Tibial nerve (tissue), 4 donors: ENCODE measurements at places on chromosomes 5 and 9. TPM values are rescaled to one million over a fixed set of nuclear protein-coding genes. Genes with fewer than 3 reads are reported as not detected.

Gene ANKRD31
- 0.39 TPM for total RNA-seq

Gene PCDHB10
- total RNA-seq = 5.4 TPM

DNA sequence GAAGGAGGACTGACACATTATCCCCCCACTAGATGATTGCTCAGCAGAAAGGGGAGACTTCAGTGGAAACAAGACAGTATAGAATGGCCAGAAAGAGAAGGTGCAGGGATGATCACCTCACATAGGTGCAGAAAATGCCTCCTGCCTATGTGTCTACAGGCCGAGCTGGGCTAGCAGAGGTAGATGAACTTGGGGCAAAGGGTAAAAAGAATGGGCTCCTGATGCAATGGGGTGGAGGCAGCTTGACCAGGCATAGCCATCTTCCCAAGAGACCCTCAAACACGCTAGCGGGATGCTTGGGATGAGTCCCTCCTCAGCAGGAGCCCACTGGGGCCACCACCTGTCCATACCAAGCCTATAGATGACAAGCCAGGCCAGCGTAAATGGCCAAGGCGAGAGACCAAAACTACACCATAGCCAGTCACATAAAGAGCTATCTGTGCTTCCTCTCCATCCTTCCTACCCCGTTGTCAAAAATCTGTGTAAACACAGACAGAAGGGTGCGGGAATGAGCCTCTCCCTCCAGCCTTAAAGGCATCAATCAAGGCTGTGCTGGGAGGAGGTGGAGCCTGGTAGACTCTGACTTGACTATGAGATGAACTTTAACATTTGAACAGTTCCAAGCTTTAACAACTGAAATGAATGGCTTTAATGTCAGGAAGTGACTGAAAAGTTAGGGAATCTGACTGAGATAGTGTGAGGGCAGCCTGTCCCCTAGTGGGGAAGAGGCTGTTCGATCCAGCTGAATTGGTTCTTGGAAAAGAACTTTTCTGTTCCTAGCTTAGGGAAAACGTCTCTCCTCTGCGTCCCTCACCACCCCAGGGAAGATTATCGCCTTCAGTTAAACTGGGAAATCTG lies 10.4 kb downstream of the C9orf152 start:
- no peak overlapping the region for H3K4me3 ChIP-seq
- H3K36me3 ChIP-seq = no peaks in the 10 kb centered on the region
- H3K4me1 ChIP-seq = peaks cover 12% of the 10 kb centered on the region
- H3K27ac ChIP-seq = peak overlapping the region; percentile 75
- no peaks in the 10 kb centered on the region for H3K27me3 ChIP-seq

Gene STPG3
- total RNA-seq = not detected

Gene RNF208
- 1.1 TPM for total RNA-seq

GRCh38 chr9:126162611-126163381 lies 163.8 kb upstream of the MVB12B start:
- H3K27me3 ChIP-seq = no peaks in the 10 kb centered on the region
- H3K4me3 ChIP-seq = no peak overlapping the region
- no peaks in the 10 kb centered on the region for H3K4me1 ChIP-seq
- no peak overlapping the region for H3K27ac ChIP-seq
- H3K36me3 ChIP-seq = no peaks in the 10 kb centered on the region
- no peak for DNase-seq

Gene LHFPL2
- total RNA-seq = 48.9 TPM

- H3K27me3 ChIP-seq = no peaks in the 10 kb centered on the region
- no peak for DNase-seq
- H3K4me1 ChIP-seq = no peaks in the 10 kb centered on the region
- H3K36me3 ChIP-seq = no peaks in the 10 kb centered on the region
- no peak overlapping the region for H3K4me3 ChIP-seq
Measured at GRCh38 chr5:26942481-26942880, 95.9 kb downstream of the CDH9 start.

Gene NUTM2F
- not detected for total RNA-seq

DNA sequence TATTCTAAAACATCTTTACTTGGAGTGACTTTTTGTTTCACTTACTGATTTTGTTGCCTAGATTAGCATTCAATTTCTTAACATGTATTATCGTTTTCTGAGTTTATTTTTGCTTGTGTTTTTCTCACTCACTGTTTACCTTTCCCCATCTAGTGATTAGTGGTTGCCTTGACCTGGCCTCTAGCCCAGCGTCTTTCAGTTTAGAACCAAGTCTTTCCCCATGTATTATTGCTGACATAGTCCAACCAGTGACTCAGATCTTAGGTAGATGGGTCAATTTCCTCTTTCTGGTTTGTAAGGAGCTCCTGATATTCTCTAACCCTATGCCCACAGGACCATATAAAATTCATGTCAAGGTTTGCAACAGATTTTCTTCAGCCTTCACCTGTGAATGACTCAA lies 135.5 kb downstream of the PRR16 start:
- H3K27ac ChIP-seq = no peak overlapping the region
- H3K27me3 ChIP-seq = no peaks in the 10 kb centered on the region
- no peak overlapping the region for H3K4me3 ChIP-seq
- H3K4me1 ChIP-seq = no peaks in the 10 kb centered on the region
- DNase-seq = no peak

DNA sequence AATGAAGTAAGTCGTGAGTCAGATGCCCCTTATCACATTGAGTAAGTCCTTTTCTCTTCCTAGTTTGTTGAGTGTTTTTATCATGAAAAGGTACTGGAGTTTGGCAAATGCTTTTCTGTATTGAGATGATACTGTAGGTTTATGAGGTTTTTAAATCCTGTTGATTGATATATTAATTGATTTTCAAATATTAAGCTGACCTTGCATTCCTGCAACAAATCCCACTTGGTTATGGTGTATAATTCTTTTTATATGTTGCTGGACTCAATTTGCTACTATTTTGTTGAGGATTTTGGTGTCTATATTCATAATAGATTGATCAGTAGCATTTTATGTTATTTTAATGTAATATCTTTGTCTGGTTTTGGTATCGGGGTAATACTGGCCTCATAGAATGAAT lies 81.0 kb upstream of the BNC2 start:
- H3K27ac ChIP-seq = no peak overlapping the region
- H3K27me3 ChIP-seq = no peaks in the 10 kb centered on the region
- no peaks in the 10 kb centered on the region for H3K4me1 ChIP-seq

DNA sequence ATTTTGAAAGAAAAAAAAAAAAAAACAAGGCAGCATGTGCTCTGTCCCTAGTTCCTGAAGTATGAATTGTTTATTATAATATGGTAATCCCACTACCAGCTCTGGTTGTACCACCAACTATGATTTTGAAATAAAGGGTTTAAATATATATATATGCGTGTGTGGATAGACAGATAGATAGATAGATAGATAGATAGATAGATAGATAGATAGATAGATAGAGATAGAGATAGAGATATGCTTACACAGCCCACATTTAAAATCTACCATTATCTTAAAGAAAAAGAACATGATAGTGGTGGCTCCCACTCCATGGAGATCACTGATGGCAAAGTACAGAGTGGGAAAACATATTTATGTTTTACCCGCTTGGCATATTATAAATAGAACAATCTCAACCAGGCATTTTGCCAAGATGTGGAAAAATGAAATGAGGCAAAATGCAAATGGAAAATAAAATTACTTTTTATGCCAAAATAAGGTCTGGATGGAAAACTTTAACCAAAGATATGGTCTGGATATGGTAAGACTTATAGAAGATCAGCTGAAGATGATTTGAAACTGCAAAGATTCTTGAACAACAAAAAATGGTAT lies 170.0 kb downstream of the ARL15 start:
- no peak overlapping the region for H3K27ac ChIP-seq
- DNase-seq = no peak
- H3K4me1 ChIP-seq = no peaks in the 10 kb centered on the region
- H3K27me3 ChIP-seq = no peaks in the 10 kb centered on the region
- H3K4me3 ChIP-seq = no peak overlapping the region

Gene IRX2
- not detected for total RNA-seq

GRCh38 chr5:118701791-118702190 lies 286.6 kb downstream of the DTWD2 start:
- H3K27me3 ChIP-seq = no peaks in the 10 kb centered on the region
- H3K4me1 ChIP-seq = peaks cover 25% of the 10 kb centered on the region
- no peak for DNase-seq
- H3K4me3 ChIP-seq = no peak overlapping the region

Gene MAN1B1
- total RNA-seq = 53.7 TPM

Gene SOHLH1
- total RNA-seq = not detected

Gene DRD1
- total RNA-seq = not detected

DNA sequence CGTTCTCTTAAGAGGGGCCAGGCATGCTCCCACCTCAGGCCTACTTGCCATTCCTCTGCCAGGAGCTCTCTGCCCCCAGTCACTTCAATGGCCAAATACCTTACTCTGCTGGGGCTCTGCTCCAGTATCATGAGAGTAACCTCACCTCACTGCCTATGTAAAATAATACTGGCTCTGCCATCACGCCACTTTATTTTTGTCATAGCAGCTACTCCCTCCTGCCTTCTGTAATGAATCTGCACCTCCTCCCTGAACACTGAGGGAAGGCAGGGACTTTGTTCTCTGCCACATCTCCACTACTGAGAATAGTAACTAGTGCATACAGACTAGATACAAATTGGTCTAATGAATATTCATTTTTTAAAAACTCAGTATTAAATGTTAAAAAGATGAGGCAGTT lies 33.8 kb downstream of the MACROH2A1 start:
- no peaks in the 10 kb centered on the region for H3K4me1 ChIP-seq
- H3K27ac ChIP-seq = no peak overlapping the region
- no peaks in the 10 kb centered on the region for H3K27me3 ChIP-seq
- H3K4me3 ChIP-seq = no peak overlapping the region

Gene DOCK2
- total RNA-seq = 30.2 TPM

GRCh38 chr9:106860721-106861639 lies 2.0 kb upstream of the ZNF462 start:
- peak; percentile 19 for DNase-seq
- peaks cover 4% of the 10 kb centered on the region for H3K27me3 ChIP-seq
- no peaks in the 10 kb centered on the region for H3K4me1 ChIP-seq
- H3K27ac ChIP-seq = peak overlapping the region; percentile 93
- no peaks in the 10 kb centered on the region for H3K36me3 ChIP-seq

DNA sequence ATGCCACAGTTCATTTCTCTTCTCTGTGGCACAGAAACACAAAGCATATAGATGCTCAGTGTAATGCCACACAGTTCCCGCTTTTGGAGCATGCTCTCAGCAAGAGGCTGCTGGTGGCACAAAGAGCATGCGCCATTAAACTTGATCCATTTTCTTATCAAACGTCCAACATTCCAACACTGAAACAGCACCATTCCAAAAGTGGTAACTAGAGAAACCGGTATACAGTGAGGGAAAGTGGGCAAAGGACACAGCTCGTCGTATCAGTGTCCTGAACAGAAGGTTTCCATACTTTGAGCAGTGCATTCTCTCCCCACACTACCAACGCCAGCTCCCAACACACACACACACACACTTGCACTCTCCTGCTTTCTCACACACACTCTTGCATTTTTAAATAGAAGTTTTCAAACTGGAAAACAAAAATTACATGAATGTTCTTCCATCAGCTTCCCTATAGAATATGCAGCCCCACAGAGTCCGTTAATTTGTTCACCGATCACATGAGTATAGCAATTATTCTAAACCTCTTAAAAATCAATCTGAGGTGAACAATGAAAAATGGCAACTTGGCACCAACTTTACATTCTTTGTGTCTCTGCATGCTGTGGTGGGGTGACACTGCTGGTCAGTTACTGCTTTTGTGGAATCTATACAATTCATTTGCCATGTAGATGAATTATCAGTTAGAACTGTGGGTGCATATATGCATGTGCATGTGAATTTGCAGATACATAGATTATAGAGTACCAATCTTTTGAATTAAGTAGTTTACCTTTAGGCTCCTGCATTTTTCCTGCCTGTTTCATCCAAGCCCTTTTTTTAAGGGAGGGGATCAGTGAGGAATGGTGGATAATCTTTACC lies 5.7 kb downstream of the NFIB start:
- DNase-seq = no peak
- peak overlapping the region; percentile 81 for H3K27ac ChIP-seq
- H3K36me3 ChIP-seq = no peaks in the 10 kb centered on the region
- H3K4me1 ChIP-seq = peaks cover 6% of the 10 kb centered on the region

DNA sequence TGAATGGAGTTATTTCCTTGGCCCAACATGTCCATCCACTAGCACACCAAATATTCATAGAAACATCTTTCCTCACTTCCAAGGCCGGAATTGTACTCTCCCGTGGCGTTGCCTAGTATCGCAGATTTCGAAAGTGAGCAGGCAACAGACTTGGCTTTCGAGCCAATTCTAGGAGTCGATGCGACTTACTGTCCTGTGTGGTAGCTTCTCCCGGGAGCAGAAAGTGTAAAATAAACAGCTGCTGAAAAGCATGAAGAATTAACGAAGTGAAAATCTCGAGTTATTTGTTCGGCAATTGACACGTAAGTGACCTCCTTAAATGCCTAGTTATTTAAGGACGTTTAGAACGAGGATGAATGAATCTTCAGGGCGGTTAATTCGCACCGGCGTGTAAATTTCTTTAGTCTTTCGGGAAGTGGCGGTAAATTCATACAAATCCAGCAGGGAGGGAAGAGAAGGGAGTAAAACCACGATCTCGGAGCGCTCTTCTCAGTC lies 449 bp upstream of the PCSK5 start:
- H3K27ac ChIP-seq = peak overlapping the region; percentile 92
- H3K4me1 ChIP-seq = peaks cover 12% of the 10 kb centered on the region
- H3K36me3 ChIP-seq = no peaks in the 10 kb centered on the region

DNA sequence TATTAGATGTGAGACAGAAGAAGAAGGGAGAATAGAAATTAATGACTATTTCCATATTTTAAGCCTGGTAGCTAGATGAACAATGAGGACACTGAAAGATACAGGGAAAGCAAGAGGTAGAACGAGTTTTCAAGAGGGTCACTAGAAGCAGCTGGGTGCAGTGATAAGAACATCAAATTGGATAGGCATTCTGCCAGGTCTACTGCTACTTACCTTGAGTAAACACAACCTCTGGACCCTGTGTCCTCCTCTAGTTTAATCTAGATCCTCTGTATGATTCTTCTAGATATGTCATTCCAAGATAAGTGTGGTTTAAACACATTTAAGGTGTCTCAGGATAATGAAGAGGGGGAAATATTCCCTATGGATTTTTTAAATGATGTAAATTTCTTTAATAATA lies 31.2 kb downstream of the OTP start:
- H3K4me1 ChIP-seq = no peaks in the 10 kb centered on the region
- no peak for DNase-seq
- H3K27ac ChIP-seq = no peak overlapping the region
- no peaks in the 10 kb centered on the region for H3K27me3 ChIP-seq
- no peak overlapping the region for H3K4me3 ChIP-seq
- no peaks in the 10 kb centered on the region for H3K36me3 ChIP-seq

Gene STRBP
- total RNA-seq = 20.4 TPM

Gene IL13
- 0.98 TPM for total RNA-seq
